ENCODE measurements at places on chromosomes 5 and 9. TPM values are rescaled to one million over a fixed set of nuclear protein-coding genes. Genes with fewer than 3 reads are reported as not detected.

The ORM1 gene
- total RNA-seq = not detected

The SMIM33 gene
- 0.23 TPM for total RNA-seq

The LHX2 gene
- total RNA-seq = not detected

The DUSP1 gene
- 8.9 TPM for total RNA-seq

The QRFP gene
- not detected for total RNA-seq

The SLC6A3 gene
- not detected for total RNA-seq

The PCDHB5 gene
- total RNA-seq = not detected

The RAPGEF1 gene
- total RNA-seq = 133 TPM

The SEMA5A gene
- 0.62 TPM for total RNA-seq

The PROB1 gene
- 8.3 TPM for total RNA-seq

DNA sequence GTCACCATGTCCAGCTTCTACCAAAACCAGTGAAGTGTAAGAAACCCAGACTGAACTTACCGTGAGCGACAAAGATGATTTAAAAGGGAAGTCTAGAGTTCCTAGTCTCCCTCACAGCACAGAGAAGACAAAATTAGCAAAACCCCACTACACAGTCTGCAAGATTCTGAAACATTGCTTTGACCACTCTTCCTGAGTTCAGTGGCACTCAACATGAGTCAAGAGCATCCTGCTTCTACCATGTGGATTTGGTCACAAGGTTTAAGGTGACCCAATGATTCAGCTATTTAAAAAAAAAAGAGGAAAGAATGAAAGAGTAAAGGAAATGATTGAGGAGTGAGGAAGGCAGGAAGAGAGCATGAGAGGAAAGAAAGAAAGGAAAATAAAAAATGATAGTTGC lies 19.8 kb downstream of the IL7R start:
- H3K4me3 ChIP-seq = no peak overlapping the region
- DNase-seq = no peak
- H3K27ac ChIP-seq = peak overlapping the region; percentile 68
- no peaks in the 10 kb centered on the region for H3K27me3 ChIP-seq

DNA sequence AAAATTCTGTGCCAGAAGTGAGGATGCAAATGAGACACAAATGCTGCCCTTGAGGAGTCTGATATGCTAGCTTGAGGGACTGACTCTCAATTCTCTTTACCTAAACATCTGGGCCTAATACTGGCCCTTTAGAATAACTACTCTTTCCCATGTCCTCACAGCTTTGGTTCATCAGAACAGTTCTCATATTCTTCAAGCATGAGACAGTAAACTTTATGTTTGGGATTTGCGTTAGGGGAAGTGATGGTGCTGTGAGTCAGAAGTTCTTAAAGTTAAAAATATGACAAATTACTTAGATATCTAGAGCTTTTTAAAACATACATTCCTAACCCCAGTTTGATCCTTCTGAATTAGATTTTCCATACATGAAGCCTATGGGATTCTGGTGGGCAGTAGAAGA lies 665.0 kb upstream of the RGMB start:
- H3K36me3 ChIP-seq = no peaks in the 10 kb centered on the region
- no peak for DNase-seq
- no peaks in the 10 kb centered on the region for H3K4me1 ChIP-seq
- no peak overlapping the region for H3K4me3 ChIP-seq

DNA sequence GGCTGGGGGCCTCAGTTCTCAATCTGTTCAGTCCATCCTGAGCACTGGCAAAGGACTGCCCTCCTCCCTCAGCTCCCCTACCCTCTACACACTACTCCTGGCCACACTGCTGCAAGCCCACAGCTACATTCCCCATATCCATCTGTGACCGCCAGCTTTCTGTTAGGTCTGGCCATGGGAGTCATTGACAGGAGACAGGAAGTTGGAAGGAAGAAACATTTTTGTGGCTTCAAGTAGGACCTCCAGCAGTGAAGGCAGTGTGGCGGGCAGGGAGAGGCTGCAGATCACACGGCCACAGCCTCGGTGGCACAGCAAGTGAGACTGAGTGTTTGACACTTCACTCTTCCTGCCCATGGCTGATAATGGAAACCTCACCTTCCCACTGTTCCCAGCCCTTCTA lies 55.9 kb downstream of the SECISBP2 start:
- no peak overlapping the region for H3K4me3 ChIP-seq
- peaks cover 41% of the 10 kb centered on the region for H3K36me3 ChIP-seq
- DNase-seq = no peak
- no peak overlapping the region for H3K27ac ChIP-seq

- H3K4me3 ChIP-seq = no peak overlapping the region
- peaks cover 2% of the 10 kb centered on the region for H3K4me1 ChIP-seq
- no peak overlapping the region for H3K27ac ChIP-seq
- no peaks in the 10 kb centered on the region for H3K36me3 ChIP-seq
- no peak for DNase-seq
These were observed 62.0 kb upstream of the STARD4 start for GRCh38 chr5:111574311-111574710.

DNA sequence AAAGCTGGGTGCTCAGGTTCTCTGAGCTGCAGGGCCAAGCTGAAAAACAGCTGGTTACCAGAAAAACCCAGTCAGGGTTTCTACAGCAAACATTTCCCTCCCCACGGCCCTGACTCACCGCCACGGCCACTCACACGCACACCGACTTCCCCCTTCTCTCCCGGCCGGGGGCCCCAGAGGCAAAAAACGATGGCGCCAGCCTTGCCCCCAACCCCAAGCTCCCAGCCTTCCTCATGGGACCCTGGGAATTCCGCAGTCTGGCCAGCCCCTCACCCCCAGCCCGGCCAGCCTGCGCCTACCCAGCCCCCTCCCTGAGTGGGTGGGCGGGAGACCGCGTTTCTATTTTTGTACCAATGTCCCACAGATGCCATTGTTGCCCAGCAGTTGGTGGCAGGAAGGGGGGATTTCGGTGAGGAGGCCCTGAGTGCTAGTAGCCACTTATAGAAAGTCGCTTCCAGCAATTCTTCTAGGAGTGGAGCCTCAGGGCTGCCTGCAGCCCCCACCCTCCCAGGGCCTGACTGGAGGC lies 18.4 kb downstream of the ENG start:
- no peaks in the 10 kb centered on the region for H3K27me3 ChIP-seq
- H3K36me3 ChIP-seq = peaks cover 2% of the 10 kb centered on the region
- H3K27ac ChIP-seq = no peak overlapping the region
- H3K4me3 ChIP-seq = no peak overlapping the region
- H3K4me1 ChIP-seq = peaks cover 3% of the 10 kb centered on the region
- DNase-seq = no peak

GRCh38 chr9:132699956-132700355 lies 29.7 kb downstream of the GTF3C4 start:
- H3K27me3 ChIP-seq = peaks cover 7% of the 10 kb centered on the region
- DNase-seq = no peak
- H3K4me1 ChIP-seq = no peaks in the 10 kb centered on the region
- no peak overlapping the region for H3K27ac ChIP-seq

- DNase-seq = no peak
- no peaks in the 10 kb centered on the region for H3K36me3 ChIP-seq
- no peak overlapping the region for H3K4me3 ChIP-seq
- H3K4me1 ChIP-seq = no peaks in the 10 kb centered on the region
- peaks cover 2% of the 10 kb centered on the region for H3K27me3 ChIP-seq
These were observed 115.2 kb upstream of the CXCL14 start for GRCh38 chr5:135694012-135694411.

- H3K4me1 ChIP-seq = no peaks in the 10 kb centered on the region
- H3K27ac ChIP-seq = no peak overlapping the region
- H3K36me3 ChIP-seq = no peaks in the 10 kb centered on the region
- H3K4me3 ChIP-seq = no peak overlapping the region
- H3K27me3 ChIP-seq = no peaks in the 10 kb centered on the region
These were observed 113.6 kb upstream of the TSLP start for GRCh38 chr5:110957934-110958333.

DNA sequence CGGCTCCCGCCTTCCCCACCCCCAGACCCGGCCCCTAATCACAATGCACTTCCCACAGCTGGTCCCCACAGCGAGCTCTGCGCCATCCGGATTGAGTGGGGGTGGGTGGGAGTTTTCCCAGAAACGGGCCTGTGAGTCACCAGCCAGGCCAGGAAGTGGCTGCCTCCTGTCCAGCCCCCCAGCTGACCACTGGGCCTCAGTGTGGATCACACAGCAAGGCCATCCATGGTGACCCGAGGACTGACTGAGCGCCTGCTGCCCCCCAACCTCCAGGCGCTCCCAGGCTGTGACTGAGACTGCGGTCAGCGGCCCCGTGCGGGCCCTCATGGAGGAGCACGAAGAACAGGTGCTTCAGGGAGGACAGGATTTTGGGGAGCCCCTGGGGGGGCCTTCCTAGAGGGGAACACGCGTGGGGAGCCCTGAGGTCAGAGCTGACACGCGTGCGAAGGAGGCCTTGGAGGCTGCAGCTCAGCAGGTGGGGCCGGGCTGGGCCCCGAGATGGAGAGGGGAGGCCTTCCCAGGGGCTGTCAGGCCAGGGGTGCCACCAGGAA lies 48.3 kb upstream of the EGFL7 start:
- DNase-seq = no peak
- no peaks in the 10 kb centered on the region for H3K4me1 ChIP-seq
- no peak overlapping the region for H3K27ac ChIP-seq
- no peaks in the 10 kb centered on the region for H3K27me3 ChIP-seq

- peaks cover 2% of the 10 kb centered on the region for H3K27me3 ChIP-seq
- no peak overlapping the region for H3K27ac ChIP-seq
- no peaks in the 10 kb centered on the region for H3K4me1 ChIP-seq
These were observed 178.1 kb downstream of the SGCD start for GRCh38 chr5:156505101-156505500.

GRCh38 chr5:54630738-54631359 lies 113.3 kb downstream of the SNX18 start:
- H3K27ac ChIP-seq = no peak overlapping the region
- DNase-seq = no peak
- H3K4me1 ChIP-seq = no peaks in the 10 kb centered on the region
- no peaks in the 10 kb centered on the region for H3K36me3 ChIP-seq
- no peaks in the 10 kb centered on the region for H3K27me3 ChIP-seq
- H3K4me3 ChIP-seq = no peak overlapping the region

- H3K4me1 ChIP-seq = no peaks in the 10 kb centered on the region
- DNase-seq = no peak
- H3K4me3 ChIP-seq = no peak overlapping the region
- no peaks in the 10 kb centered on the region for H3K36me3 ChIP-seq
These were observed 145.5 kb upstream of the HAPLN1 start for GRCh38 chr5:83866181-83866580.

Measured in activated T-helper 2 cell treated with anti-CD3 and anti-CD28 coated beads, Interferon-gamma antibody, Interleukin-2, Interleukin-4, amounts not matched to agents 10 μg/mL and 5 μg/mL and 100 μg/mL, durations not matched to agents 14 hours and 24 hours and 36 hours (primary cell).